ENCODE measurements at places on chromosomes 5 and 9.

- DNase-seq, result no peak
These were observed at the start of gene CRB2 for GRCh38 chr9:123355761-123356431. CRB2 (plus strand) TSS chr9:123356197; CDS start chr9:123356261, 64 bp downstream.

DNA sequence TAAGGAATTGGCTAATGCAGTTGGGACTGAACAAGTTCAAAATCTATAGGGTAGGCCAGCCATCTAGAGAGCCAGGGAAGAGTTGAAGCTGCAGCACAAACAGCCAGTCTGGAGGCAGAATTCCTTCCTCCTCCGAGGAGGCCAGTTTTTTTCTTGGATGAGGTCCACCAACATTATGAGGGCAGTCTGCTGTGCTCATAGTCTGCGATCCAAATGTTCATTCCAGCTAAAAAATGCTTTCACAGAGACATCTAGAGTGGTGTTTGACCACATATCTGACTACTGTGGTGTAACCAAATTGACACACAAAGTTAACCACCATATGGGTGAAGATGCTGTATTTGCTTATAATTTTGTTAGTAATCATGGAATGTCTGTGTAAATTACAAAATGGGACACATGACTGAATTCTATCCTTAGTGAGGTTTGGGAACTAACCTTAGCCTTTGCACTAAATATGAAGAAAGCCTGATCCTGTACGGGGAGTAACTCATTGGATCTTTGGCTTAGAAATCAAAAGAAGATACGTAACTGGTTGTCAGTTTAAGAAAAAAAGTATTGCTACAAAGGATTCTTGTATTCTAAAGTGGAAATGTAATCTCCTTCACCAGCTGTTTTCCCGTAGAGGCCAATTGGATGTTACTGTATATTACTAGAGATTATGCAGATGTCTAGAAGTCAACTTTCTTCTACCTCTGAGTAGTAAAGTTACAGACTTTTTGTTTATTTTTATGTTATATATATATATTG is 70.6 kb downstream of the SPIN1 start:
- DNase-seq, result no peak

GRCh38 chr5:9201761-9202160 is 344.1 kb downstream of the SEMA5A start:
- DNase-seq, result no peak

DNA sequence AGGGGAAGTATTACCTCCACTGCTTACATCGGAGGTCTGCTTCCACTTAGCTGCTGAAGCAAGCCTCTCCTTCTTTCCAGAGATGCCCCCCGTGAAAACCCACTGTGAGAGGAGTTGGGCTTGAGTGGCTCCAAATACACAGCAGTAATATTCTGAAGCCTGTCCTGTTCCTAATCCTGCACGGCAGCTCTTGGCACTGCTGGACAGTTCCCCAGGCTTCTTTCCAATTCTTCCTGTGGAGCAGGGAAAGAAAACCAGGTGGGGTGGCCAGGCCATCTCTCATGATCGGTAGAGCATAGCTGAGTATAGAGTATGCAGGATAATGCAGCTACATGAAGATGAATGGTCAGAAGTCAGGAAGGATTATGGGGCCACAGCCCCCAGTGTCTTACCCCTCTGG is 335.3 kb downstream of the MARCHF11 start:
- no peak for DNase-seq

Measured in COLO829 (cell line).